Right renal cortex interstitium (tissue), 3 donors: ENCODE measurements at places on chromosomes 2 and 18. TPM values are rescaled to one million over a fixed set of nuclear protein-coding genes. Genes with fewer than 3 reads are reported as not detected.

GRCh38 chr18:58603375-58604067 lies 25.4 kb downstream of the ALPK2 start:
- DNase-seq, result no peak

GRCh38 chr2:167318581-167318980 lies 430.3 kb downstream of the XIRP2 start:
- no peak for DNase-seq

DNA sequence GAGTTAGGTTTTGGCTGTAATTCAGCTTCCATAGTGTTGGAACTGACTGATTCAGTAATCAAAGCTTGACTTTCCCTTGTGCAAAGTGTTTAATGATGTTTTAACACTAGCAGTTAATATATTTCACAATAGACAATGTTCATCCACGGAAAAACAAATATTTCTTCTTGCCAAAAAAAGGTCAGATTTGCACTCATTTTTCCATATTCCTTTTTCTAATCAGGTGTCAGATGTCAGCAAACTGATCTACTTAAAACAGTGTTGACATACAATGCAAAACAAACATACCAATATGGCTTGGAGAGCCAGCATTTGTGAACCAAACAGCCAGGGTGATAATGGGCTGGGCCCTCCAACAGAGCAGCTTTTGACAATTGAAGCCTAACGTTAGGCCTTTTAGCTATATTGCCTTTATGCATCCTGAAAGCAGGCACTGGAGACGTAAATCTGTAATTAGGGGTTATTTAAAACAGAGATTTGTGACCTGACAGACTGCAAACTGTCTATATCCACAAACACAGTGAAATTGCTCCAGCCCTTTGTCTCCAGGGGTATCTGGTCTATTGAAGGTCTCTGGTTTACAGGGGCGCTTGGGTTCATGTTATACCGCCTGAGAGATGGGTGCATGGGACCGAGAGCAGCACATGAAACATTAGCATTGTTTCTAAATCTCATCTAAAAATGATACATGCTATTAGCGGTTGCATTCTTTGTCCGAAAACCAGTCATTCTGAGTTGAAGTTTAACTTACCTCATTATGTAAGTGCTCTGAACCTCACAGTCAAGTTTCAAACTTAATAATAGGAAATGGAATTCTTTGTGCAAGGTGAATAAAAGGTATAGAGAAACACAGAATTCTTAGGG lies 7.1 kb upstream of the CDCA7 start:
- no peak for DNase-seq

SMC6 gene
- 35.8 TPM for polyA plus RNA-seq

GRCh38 chr2:19990416-19990728 lies 467 bp upstream of the WDR35 start:
- no peak for DNase-seq

TMEM200C gene
- polyA plus RNA-seq, result 1.1 TPM

DNA sequence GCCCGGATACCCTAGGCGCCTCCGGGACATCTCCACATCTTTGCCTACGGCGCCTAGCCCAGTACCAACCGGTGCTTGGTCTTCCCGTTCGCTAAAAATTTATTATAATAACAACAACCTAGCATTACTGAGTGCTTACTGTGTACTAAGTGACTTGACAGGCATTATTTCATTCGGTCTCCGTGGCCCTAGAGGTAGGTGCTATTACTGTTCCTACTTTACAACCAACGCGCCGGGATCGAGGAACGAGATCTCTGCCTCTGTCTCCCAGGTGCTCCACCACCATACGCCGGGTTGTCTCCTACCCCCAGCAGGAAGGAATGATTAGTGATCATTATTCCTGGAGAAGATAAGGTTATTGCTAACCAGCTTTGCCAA lies 657 bp upstream of the BIN1 start:
- DNase-seq, result no peak

- no peak for DNase-seq
Measured at GRCh38 chr2:568639-569235, 108.5 kb downstream of the TMEM18 start.

EFHD1 gene
- polyA plus RNA-seq, result 55.8 TPM
